ENCODE measurements at places on chromosomes 7 and 10. TPM values are rescaled to one million over a fixed set of nuclear protein-coding genes. Genes with fewer than 3 reads are reported as not detected.

DNA sequence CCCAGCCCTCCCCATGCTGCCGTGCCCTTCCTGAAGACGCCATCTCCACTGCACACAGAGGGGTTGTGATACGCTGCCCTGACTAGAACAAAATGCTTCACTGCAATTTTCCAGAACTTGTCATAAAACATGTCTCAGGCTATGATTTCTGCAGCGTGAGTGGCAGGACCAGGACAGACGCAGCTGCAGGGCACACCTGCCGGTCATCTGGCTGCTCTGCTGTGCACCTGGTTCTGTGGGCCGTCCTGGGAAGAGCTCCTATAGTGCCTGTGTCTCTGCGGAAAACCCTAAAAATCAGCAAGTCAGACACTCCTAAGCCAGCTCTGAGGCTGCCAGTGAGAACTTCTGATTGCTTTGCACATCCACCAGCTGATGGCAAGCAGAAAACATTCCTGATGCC lies 39.7 kb upstream of the DIP2C start:
- DNase-seq, result no peak
- no peaks in the 10 kb centered on the region for H3K4me1 ChIP-seq
- no peak overlapping the region for H3K4me3 ChIP-seq
- no peaks in the 10 kb centered on the region for H3K36me3 ChIP-seq

DNA sequence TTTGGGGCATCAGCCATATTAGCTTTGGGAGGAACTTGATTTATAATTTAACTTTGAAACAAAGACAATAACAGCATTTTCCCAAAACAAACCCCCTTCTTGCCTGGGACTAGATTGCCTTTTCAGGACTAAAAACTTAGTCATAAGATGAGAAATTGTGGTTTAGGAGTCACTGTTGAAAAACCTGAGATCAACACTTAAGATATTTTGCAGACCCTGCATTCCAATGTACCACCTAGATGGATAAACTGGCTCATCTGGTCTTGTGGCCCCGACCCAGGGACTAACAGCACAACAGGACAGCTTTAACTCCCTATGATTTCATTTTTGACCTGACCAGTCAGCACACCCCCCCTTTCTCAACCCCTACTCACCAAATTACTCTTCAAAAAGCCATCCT lies 1165.4 kb downstream of the XPNPEP1 start:
- H3K27me3 ChIP-seq, result no peaks in the 10 kb centered on the region
- no peaks in the 10 kb centered on the region for H3K4me1 ChIP-seq
- no peak overlapping the region for H3K27ac ChIP-seq
- H3K36me3 ChIP-seq, result no peaks in the 10 kb centered on the region

GRCh38 chr10:44008270-44008916 lies 359.7 kb upstream of the ZNF32 start:
- no peak overlapping the region for H3K4me3 ChIP-seq
- no peaks in the 10 kb centered on the region for H3K27me3 ChIP-seq
- no peaks in the 10 kb centered on the region for H3K36me3 ChIP-seq
- H3K4me1 ChIP-seq, result peaks cover 3% of the 10 kb centered on the region

DNA sequence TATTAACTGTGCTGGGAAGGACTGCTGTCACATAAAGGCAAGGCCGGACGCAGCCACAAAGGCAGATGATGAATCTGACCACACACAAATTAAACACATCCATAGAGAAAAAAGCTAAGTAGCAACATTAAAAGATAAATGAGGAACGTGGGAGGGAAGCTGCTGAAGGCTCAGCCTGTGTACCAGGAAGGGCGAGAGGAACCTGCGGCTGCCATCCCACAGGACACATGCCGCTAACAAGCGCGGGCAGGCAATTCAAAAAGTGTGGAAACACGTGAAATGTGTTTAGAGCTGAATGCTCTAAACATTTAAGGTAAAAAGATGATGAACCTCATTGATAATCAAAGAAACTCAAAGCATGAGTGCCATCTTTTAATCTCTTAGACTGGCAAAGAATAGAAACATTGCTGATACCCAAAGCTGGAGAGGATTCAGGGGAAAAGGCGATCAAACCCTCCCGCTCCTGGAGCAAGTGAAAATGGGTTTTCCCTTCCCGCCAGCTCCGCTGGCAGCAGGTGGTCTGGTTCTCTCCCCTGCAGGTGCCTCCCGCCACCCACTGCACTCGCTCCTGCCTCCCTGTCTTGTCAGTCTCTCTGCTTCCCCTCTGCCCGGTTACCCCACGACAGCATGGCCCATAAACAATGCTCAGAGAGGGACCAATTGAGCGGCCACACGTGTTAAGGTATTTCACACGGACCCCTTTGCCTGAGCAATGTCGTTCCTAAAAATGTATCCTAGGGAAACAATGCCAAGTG lies 4.2 kb downstream of the STK32C start:
- peaks cover 8% of the 10 kb centered on the region for H3K4me1 ChIP-seq
- no peak for DNase-seq
- H3K27me3 ChIP-seq, result peaks cover 7% of the 10 kb centered on the region
- H3K36me3 ChIP-seq, result no peaks in the 10 kb centered on the region
- no peak overlapping the region for H3K4me3 ChIP-seq

DNA sequence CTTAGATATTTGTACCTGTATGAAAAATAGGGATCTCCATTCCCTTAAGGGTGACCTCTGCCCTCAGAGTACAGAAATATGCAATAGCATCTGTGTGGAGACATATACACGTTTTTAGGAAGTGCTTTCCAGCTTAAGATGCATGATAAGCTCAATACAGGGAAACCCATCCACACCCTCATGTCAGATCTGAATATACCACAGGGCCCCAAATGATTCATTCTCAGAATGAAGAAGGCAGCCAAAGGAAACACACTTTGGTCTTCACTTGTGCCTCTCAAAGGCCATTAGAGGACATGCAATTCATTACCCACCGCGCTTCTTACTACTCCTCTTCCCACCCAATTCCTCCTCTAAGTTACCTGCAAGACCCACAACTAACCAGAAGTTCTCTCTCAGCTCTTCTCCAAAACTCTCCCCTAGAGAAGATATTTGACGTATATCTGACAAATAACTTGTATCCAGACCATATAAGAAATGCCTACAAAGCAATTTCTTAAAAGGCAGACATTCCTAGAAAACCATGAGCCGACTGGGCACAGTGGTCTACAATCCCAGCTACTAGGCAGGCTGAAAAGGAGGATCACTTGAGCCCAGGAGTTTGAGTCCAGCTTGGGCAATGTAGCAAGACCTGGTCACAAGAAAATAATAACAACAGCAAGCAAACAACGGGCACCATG lies 103.0 kb downstream of the OAT start:
- no peaks in the 10 kb centered on the region for H3K36me3 ChIP-seq
- no peak for DNase-seq
- H3K27ac ChIP-seq, result no peak overlapping the region
- H3K4me1 ChIP-seq, result no peaks in the 10 kb centered on the region
- H3K27me3 ChIP-seq, result no peaks in the 10 kb centered on the region

DNA sequence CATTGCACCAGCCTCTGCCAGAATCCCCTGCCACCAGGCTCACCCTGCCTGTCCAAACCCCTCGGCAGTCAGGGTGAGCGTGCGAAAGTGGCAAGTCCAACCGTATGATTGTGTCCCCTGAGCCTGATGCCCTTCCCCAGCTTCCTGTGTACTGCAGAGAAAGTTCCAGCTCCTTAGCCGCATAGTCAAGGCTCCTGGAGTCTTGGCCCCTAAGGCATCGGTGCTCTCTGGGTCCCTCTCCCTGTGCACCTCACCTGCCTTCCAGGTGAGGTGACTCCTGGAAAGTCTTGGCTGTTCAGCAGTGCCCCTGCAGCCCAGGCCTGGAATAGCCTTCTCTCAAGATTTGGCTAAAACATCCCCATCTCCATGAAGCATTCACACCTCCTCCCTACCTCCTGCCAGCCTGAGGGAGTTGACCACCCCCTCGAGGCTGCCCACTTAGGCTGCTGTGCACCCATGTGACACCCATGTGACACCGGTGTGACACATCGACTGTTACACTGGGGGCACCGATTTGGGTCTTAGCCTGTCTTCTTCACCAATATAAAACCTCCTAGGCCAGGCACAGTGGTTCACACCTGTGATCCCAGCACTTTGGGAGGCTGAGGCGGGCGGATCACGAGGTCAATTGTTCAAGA lies 56.1 kb upstream of the ELN start:
- no peaks in the 10 kb centered on the region for H3K36me3 ChIP-seq
- DNase-seq, result no peak
- H3K4me3 ChIP-seq, result no peak overlapping the region

The TUBB8 gene
- not detected for total RNA-seq

The MMD2 gene
- not detected for total RNA-seq

- peaks cover 49% of the 10 kb centered on the region for H3K27me3 ChIP-seq
- no peaks in the 10 kb centered on the region for H3K36me3 ChIP-seq
- DNase-seq, result no peak
Measured at GRCh38 chr10:132790934-132791829, 5.2 kb upstream of the NKX6-2 start.

DNA sequence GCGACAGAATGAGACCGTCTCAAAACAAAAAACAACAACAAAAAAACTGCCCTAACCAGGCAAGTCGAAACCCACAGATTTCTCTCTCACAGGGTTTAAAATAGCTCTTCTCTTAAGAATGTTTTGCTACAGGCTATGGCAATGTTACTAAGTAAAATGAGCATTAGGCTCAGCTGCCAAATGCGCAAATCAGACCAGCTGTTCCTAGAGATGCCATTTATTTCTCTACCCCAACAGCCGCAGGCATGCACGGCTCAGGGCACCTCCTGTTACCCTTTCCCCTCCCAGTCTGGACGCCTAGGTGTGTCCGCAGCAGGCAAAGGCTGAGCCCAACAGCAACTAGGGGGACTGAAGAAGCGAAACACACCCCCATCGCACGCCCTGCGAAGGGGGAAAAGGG lies 168.3 kb upstream of the MBL2 start:
- DNase-seq, result no peak
- H3K36me3 ChIP-seq, result no peaks in the 10 kb centered on the region
- no peaks in the 10 kb centered on the region for H3K27me3 ChIP-seq
- no peak overlapping the region for H3K4me3 ChIP-seq
- H3K4me1 ChIP-seq, result no peaks in the 10 kb centered on the region

Data from gastrocnemius medialis (tissue), 4 donors.